ENCODE measurements at places on chromosomes 2 and 18. TPM values are rescaled to one million over a fixed set of nuclear protein-coding genes. Genes with fewer than 3 reads are reported as not detected.

- DNase-seq: no peak
These were observed 162.2 kb downstream of the ALPK2 start for GRCh38 chr18:58466636-58467205.

DNA sequence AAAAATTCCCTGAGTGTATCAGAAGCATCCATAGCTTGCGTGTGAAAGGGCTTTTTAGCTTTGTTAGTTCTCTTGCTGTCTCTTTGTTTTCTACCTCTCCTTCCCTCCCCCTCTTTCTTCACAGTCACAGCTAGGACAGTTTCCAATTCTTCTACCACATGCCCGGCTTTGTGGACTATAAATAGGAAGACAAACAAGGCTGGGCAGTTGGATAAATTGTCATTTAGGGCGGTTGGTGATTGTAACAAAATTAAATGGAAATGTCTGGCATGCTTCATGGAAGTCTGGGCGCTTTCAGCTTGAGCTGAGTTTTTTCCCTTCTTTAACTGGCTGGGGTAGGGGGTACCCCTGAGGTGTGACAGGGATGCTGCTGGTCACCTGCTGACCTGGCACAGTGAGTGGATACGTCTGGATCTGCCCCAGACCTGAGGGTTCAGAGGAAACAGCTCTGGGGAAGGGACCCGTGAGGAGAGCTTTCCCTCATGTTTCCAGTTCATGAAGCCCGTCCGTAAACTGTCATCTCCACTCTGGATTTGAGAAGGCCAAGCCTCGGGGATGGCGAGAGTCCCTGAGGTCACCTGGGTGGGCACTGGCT, 29.0 kb upstream of the GIGYF2 start:
- DNase-seq: no peak

GRCh38 chr2:15172825-15173224, 388.3 kb downstream of the NBAS start:
- no peak for DNase-seq

- no peak for DNase-seq
These were observed 1.3 kb upstream of the TOGARAM2 start for GRCh38 chr2:28979576-28980366.

- no peak for DNase-seq
These were observed 14.8 kb upstream of the ARL5A start for GRCh38 chr2:151842830-151843690.

The CAVIN2 gene
- not detected for total RNA-seq

The HRH4 gene
- total RNA-seq: not detected
